ENCODE measurements at places on chromosomes 1 and 21.

GRCh38 chr21:17753736-17754135, 65.4 kb downstream of the C21orf91 start:
- no peak for DNase-seq

GRCh38 chr1:9211291-9211811, 23.2 kb upstream of the H6PD start:
- no peak for DNase-seq

- DNase-seq = peak; percentile 81
These were observed 5.7 kb upstream of the TPRG1L start for GRCh38 chr1:3618881-3619671.

GRCh38 chr1:50978144-50978851, 8.3 kb downstream of the CDKN2C start:
- peak; percentile 52 for DNase-seq

- DNase-seq = no peak
These were observed 15.7 kb upstream of the PHC2 start for GRCh38 chr1:33446590-33446989.

GRCh38 chr21:21000591-21001175, 2.5 kb downstream of the NCAM2 start:
- no peak for DNase-seq

- no peak for DNase-seq
These were observed 183.8 kb downstream of the DISC1 start for GRCh38 chr1:231810415-231810814.

- no peak for DNase-seq
These were observed 59.6 kb downstream of the XPR1 start for GRCh38 chr1:180691322-180691913.

DNA sequence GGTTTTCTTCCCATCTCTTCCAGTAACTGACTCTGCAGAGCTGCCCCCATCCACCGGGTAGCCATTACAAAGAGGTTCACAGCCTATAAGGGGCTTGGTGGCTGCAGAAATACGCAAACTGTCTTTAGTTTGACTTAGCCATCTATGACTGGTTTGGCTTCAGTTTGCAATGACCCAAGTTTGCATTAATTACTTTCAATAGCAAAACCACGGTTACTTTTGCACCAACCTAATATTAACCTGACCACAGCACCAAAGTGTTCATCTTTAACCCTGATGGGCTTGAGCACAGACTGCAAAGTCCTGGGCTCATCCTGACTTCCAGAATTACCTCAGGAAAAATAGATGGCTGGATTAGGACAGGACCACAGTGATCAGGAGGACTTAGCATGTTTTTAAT, 2.2 kb upstream of the HAO2 start:
- no peak for DNase-seq

DNA sequence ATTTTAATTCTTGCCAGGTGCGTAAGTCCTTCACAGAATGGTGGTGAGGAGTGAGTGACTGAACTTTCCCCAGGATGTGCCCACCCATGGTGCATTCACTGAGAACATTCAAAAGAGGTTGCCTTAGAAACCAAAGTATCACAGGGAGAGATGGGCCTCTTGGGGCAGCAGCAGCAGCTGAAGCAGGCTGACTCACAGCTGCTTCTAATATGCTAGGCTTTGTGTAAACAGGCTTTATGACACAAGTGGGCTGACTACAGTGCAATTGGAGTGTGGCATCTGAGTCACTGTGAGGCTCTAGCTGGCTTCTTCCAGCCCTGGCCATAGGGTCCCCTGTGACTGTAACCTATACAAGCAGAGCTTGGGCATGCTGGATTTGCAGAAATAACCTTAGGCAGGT, 12.6 kb downstream of the PIGP start:
- DNase-seq = no peak

DNA sequence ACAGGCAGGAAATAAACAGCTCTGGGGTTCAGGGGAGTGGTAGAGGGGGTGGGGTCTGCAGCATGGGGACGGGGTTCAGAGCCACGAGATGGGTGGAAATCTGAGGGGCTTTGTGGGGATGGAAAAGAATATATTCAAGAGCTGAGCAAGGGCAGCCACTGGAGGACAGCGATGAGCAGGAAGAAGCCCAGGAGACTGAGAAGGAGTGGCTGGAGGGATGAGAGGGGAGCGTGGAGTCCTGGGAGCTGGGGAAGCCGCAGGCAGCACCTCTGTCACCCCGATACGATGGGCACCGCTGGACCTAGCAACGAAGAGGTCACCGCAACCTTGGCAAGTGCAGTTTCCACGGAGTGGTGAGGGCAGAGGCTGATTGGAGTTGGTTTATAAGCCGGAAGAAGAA, 10.0 kb upstream of the KCNAB2 start:
- DNase-seq = no peak

- DNase-seq = no peak
These were observed 553 bp upstream of the SLC30A2 start for GRCh38 chr1:26046246-26047095.

- no peak for DNase-seq
These were observed 1363.2 kb upstream of the ADGRL4 start for GRCh38 chr1:80369780-80370179.

DNA sequence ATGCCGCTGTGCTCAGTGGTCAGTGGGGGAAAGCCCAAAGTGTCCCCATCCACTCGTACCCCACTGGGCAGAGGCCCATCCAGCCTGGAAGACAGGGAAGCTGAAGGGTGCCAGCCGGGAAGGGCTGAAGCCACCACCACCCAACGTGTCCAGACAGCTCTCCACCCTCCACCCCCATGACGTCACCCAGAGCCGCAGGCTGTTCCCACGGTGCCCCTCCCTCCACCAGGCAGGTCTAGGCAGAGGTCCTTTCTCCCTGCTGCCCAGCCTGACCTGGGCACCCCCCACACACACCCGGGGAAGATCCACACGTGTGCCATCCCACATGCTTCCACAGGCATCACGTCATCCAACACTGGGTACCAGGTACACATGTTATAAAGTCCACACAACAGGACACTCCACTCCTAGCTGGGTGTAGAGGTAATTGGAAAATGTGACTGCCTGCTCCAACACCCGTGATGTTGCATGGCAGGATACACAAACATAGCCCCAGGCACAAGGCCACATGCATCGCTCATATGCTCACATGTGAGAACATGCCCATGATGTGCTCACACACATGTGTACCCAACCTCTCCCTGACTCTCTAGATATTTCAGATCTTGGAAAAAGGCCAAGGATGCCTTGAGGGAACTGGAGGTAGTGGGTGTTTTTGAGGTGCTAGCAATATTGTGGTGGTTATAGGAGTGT, 5.1 kb upstream of the ARHGAP30 start:
- DNase-seq = no peak

DNA sequence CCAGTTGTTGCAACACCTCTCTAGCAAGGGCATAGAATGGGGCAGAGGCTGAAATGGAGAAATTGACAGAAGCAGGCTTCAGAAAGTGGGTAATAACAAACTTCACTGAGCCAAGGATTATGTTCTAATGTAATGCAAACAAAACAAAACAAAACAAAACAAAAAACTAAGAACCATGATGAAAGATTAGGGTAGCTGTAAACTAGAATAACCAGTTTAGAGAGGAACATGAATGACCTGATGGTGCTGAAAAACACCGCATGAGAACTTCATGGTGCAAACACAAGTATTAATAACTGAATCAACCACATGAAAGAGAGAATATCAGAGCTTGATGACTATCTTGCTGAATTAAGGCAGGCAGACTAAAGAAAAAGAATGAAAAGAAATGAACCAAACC, 1707.7 kb downstream of the BRINP3 start:
- no peak for DNase-seq

All from CD4-positive, alpha-beta memory T cell (primary cell).